CD8-positive, alpha-beta memory T cell (primary cell): ENCODE measurements at places on chromosomes 4 and X.

- DNase-seq, result no peak
Measured at GRCh38 chrX:147498796-147499195, 412.9 kb upstream of the FMR1 start.

GRCh38 chr4:134888156-134888555 is 686.6 kb upstream of the PABPC4L start:
- DNase-seq, result no peak

GRCh38 chr4:10083331-10083771 is 33.2 kb downstream of the WDR1 start:
- DNase-seq, result no peak

DNA sequence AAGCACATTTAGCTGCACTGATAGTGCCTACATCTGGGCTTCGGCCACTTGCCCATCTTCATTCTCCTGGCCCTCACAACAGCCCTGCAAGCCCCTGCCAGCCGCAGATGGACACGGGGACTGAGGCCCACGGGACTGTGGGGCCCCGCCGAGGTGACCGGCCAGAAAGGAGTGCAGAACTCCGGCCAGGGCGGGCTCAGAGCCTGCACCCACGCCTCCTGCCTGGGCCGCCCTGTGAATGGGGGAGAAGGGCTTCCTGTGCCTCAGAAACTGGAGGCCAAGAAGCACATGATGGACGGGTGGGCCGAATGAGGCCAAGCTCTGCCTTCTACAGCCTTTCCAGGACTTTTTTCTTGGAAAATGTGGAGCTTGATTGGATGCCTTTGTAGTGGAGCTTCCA is 35.7 kb upstream of the HGFAC start:
- DNase-seq, result no peak

- no peak for DNase-seq
Measured at GRCh38 chr4:137430171-137430570, 102.1 kb downstream of the PCDH18 start.

- DNase-seq, result no peak
Measured at GRCh38 chr4:2647403-2648158, 108.6 kb downstream of the TNIP2 start.

GRCh38 chr4:95394752-95395306 is 153.9 kb downstream of the UNC5C start:
- DNase-seq, result no peak

- no peak for DNase-seq
Measured at GRCh38 chr4:184932343-184932742, 85.9 kb upstream of the HELT start.

- DNase-seq, result no peak
Measured at GRCh38 chrX:119040432-119040831, 32.4 kb upstream of the CT47C1 start.

GRCh38 chr4:141124224-141124623 is 9.0 kb downstream of the RNF150 start:
- no peak for DNase-seq

DNA sequence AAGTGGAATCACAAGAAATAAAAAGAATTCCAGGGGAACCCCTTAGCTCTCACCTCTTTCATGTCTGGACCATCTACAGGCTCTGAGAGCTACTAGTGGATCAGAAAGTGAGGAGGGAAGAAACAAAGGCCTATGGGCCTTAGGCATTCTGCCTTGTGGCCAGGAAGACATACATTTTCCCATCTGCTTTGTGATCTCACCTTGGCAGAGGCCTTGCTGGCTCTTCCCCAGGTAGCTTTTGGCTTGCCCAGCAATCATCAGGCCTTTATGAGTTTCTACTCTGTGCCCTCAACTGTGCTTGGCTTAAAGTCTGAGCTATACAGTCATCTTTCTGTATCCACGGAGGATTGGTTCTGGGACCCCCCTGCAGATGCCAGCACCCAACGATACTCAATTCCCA is 28.3 kb upstream of the CD99L2 start:
- no peak for DNase-seq

- no peak for DNase-seq
Measured at GRCh38 chrX:46637938-46638337, 64.4 kb downstream of the CHST7 start.

GRCh38 chr4:188145601-188146000 is 6.4 kb downstream of the TRIML1 start:
- no peak for DNase-seq

DNA sequence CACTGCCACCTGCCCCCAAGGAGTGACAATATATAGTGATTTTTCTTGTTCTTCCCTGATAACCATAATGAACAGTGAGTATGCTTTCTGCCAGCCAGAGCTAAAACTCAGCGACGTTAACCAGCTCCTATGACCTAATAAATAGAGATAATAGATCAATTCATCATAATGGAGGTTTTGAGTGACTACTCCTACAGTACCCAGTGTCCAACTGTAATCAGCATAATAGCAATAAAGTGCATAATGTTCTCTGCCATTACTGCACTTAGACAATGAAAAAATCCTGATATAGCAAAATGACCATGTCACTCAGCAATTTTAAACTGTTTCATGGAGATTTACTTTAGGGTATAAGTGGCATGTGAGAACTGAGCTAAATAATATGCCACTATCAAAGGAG is 20.7 kb upstream of the TXLNG start:
- no peak for DNase-seq

DNA sequence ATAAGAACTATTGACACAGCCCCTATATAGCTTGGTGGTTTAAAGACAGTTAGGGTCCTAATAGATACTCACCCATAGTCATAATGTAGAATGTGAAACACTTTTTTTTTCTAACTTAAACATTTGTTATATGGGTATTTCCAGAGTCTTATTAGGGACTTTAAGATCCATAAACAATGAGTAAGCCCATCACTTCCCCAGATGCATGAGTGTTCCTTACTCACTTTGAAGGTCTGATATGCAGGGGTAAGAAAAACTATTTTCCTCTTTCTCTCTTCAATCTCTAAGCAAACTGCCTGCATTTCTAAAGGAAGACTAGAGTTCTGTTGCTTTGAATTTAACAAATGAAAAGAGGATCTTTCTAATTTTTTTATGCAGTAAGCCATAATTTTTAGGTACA is 443.6 kb upstream of the PITX2 start:
- DNase-seq, result no peak

- no peak for DNase-seq
Measured at GRCh38 chr4:119210775-119211174, 1.7 kb upstream of the USP53 start.

DNA sequence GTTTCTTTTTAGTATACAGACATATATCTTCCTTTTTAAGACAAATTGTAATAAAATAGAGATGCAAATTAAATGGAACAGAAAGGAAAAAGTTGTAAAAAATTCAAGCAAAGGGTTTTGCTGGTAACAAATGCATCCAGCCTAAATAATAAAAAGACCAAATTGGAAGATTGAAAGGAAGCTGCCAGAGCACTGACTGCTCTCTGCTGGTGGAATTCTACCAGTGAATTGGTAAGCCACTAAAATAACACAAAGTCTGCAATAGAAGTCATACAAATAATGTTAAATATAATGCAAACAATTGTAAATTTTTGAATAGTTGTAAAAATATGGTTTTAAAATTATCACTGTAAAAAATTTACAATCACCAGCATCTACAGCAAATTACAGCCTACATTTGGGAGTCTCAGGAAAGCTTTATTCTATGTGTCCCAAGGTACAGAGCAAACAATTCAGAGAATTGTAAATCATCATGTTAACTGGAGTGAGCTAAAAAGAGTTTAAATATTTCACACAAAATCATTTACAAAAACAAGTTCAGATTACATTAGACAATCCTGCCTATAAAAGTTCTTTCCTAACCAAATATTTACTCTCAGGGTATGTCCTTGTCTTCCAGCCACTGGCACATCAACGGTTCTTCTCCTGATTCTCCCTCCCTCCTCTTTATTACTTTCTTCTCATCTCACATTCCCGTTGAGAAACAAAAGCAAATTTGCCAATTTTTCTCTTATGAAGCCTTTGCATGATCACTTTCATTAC is 1322.5 kb downstream of the PCDH7 start:
- DNase-seq, result no peak

GRCh38 chrX:109350551-109350950 is 131.3 kb downstream of the GUCY2F start:
- DNase-seq, result no peak

GRCh38 chrX:107825698-107826237 is at the start of gene MID2:
Gene MID2 (plus strand): TSS chrX:107825866. CDS start chrX:107826427, 561 bp downstream.
- peak; percentile 52 for DNase-seq

DNA sequence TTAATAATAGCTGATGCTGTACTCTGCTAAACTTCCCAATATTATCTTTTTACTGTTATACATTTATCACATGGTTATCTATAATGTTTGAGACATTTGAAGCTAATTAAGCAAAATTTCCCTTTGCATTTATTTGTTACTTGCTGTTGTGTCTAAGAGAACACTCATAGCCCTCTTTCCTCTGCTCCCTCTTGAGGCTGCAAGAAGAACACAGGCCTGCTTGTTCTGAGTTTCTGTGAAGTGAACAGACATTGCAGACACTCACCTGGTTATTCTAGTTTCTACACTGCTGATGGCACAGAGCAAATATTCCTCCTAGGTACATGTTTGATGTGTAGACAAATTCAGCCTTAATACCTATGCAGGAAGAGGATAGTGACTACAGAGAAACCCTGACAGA is 367.8 kb downstream of the GASK1B start:
- no peak for DNase-seq

- no peak for DNase-seq
Measured at GRCh38 chr4:166308647-166309046, 435.6 kb downstream of the TLL1 start.

- DNase-seq, result no peak
Measured at GRCh38 chrX:33142331-33142730, 69.0 kb downstream of the DMD start.

DNA sequence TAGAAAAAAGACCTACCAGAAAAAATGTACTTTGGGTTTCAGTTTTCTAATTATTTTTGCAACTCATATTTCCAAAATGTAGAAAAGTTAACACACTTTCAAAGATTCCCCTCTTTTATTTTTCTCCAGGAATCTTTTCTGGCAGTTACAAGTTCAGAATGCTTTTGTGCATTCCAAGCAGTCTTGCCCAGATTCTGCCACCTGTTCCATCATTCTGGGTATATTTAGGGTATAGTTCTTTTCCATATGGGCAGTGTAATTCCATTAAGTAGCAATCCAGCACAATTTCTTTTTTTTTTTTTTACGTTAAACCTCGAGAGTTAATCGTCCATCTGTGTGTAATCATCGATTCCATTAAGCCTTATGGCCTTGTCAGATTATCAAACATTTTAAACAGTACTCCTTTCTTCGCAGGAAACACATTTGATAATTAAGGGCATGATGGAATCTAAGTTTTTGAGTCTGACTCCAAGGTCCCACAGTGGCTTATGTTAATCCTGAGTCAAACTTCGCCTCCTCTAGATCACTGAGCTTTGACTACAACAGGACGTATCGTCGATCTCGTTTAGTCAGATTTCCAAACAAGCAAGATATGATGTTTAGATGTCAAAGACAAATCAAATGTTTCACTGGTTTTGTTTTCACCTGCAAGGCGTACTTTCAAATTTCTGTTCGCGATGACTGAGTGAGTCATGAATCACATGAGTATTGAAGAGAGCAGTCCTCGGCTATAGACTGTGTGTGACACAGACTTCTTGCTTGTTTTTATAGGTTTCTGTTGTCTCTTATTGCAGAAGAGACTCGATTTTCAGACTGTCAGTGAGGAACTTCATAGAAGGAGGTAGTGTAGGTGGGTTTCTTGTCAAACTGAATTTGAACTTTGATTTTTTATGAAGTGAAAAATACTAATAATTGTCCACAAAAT is 118.9 kb upstream of the GK2 start:
- DNase-seq, result no peak

DNA sequence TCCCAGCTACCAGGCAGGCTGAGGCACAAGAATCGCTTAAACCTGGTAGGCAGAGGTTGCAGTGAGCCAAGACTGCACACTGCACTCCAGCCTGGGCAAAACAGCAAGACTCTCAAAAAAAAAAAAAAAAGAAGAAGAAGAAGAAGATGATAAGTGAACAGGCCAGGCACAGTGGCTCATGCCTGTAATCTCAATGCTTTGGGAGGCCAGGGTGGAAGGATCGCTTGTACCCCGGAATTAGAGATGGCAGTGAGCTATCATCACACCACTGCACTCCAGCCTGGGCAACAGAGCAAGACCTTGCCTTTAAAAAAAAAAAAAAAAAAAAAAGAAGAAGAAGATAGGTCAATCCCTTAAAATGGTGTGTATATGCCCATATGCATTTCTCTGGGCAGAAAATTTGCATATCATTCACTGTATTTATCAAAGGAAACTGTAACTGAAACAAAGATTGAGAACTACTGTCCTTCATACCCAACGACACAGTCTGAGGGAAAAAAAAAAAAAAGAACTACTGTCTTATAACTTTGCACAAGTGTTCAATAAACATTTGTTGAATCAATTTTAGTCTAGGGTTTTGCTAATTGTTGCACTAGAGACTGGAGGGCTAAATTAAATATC is 2.3 kb downstream of the RFC1 start:
- no peak for DNase-seq

DNA sequence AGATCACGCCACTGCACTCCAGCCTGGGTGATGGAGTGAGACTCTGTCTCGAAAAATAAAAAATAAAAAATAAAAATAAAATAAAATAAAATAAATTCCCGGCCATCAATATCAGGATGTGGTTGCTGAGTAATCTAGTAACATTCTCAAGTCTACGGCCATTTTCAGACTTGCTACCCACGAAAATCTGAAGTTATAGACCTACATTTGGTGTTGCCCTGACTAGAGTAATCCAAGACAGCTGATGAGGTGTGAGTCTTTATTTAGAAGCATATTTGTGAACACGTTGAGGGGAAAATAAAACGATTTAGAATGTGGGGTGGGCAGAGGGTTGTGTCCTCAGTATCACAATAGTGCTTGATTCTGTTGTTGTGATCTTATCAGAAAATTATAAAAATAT is 130.2 kb upstream of the MID1 start:
- DNase-seq, result no peak
